ENCODE measurements at places on chromosomes 1 and 21. TPM values are rescaled to one million over a fixed set of nuclear protein-coding genes. Genes with fewer than 3 reads are reported as not detected.

- no peak for DNase-seq
Measured at GRCh38 chr1:27648602-27649305, 13.8 kb upstream of the FGR start.

- no peak for DNase-seq
Measured at GRCh38 chr1:12171206-12172041, 4.6 kb downstream of the TNFRSF1B start.

- no peak for DNase-seq
Measured at GRCh38 chr1:117636637-117637425, 31.0 kb downstream of the TENT5C start.

Gene APOBEC4
- not detected for polyA plus RNA-seq

Gene TMEM63A
- 25.3 TPM for polyA plus RNA-seq

Gene CHI3L2
- 0.05 TPM for polyA plus RNA-seq

All from BJ (cell line).